ENCODE measurements at places on chromosomes 13 and 19. TPM values are rescaled to one million over a fixed set of nuclear protein-coding genes. Genes with fewer than 3 reads are reported as not detected.
A peak's percentile ranks its signal among the peaks of the same experiment; 100 is the strongest.

- no peaks in the 10 kb centered on the region for H3K36me3 ChIP-seq
- H3K4me3 ChIP-seq, result no peak overlapping the region
- no peaks in the 10 kb centered on the region for H3K27me3 ChIP-seq
- peaks cover 20% of the 10 kb centered on the region for H3K4me1 ChIP-seq
Measured at GRCh38 chr13:73622381-73622780, 511.8 kb downstream of the KLF12 start.

Gene TLE6
- total RNA-seq, result 7.0 TPM

Gene CLDN10
- total RNA-seq, result not detected

- H3K36me3 ChIP-seq, result peaks cover 19% of the 10 kb centered on the region
- no peaks in the 10 kb centered on the region for H3K4me1 ChIP-seq
- no peak overlapping the region for H3K27ac ChIP-seq
Measured at GRCh38 chr13:41864658-41865057, 96.3 kb downstream of the VWA8 start.

Gene ESD
- 111 TPM for total RNA-seq

DNA sequence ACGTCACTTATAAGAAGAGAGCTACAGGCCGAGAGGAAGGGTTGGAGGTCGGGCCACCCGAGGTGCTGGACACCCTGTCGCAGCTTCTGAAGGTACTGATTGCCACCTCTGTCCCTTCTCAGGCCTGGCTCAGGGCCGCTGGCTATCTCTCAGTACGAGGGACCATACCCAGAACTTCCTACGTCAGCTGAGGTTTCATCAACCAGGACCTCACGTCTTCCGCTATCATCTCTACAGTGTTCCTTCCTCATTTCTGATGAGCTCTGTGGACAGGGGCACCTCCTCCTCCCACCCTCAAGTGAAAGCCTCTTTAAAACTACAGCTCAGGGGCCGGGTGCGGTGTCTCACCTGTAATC, 58.2 kb upstream of the USE1 start:
- H3K27me3 ChIP-seq, result no peaks in the 10 kb centered on the region
- H3K4me1 ChIP-seq, result no peaks in the 10 kb centered on the region
- H3K4me3 ChIP-seq, result no peak overlapping the region
- H3K27ac ChIP-seq, result peak overlapping the region; percentile 13
- DNase-seq, result no peak
- H3K36me3 ChIP-seq, result peaks cover 98% of the 10 kb centered on the region
